ENCODE measurements at places on chromosomes 2 and 18.

- no peak for DNase-seq
Observed at GRCh38 chr2:222883420-222883819, 22.6 kb downstream of the ACSL3 start.

DNA sequence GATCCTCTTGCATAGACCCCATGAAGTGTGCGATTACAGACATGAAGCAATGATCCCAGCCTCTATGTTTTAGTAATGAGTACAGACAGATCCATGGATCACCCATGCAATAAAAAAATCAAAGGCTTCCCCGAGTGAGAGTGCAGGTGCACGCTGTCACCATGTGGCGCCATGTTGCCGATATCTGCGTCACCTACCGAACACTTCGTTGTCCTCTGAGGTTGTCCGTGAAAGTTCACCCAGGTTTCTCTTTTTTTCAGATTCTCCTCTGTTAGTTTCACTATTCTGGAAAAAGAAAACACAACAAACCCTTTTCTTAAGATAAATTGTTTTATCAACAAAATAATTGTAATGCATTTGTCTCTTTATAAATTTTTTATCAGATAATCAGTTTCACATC, 66.5 kb downstream of the MBP start:
- no peak for DNase-seq

DNA sequence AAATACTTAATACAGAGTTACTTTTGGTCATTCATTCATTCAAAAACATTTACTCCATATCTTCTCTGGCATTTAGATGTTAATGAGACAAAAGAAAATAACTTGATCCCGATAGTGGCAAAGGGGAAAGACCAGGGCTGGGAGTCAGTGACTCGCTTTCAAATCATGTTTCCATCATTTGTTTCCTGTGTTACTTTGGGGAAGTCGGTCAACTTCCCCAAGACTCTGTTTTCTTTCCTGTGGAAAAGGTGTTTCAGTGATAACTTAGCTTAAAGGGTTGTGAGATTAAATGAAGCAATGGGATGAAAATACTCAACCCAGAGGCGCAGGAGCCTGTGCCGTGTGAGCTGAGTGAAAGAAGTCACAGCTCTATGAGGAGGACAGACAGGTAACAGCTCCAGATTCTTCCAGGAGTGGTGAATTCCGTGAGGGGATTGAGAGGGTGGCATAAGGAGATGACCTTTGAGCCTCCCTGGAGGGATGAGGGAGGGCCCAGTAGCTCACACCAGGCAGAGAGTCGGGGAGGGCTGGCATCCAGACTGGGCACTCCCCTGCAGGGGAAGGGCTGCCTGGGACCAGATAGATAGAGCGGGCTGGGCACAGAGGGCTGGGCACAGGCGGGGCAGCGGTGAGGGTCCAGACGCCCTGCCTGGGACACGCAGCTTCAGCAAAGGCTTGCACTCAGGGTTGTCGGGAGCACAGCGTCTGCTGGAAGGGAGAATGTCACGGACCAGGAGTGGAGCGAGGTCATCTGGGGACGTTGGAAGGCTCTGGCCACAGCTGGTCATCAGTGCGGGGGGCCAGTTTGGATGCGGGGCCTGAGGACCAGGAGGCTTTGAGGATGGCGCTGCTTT, 70.1 kb downstream of the TSHZ1 start:
- DNase-seq: no peak

DNA sequence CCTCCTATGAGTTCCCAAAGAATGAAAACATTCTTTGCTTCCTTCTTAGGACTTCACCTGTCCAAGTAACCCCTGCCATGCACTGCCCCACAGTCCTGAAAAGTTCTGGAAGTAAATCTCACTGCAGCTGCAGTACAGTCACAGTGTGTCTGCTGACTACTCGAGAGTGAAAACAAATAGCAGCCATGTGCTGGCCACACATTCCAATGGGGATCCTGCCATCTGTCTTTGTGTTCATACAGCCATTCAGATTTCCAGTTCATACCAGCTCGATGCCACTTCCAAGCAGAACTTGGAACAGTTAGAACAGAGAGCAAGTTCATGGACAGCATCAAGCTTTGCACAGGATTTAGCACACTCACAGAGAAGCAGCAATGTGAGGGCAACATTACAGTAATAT, 629.9 kb upstream of the ACVR2A start:
- DNase-seq: no peak

DNA sequence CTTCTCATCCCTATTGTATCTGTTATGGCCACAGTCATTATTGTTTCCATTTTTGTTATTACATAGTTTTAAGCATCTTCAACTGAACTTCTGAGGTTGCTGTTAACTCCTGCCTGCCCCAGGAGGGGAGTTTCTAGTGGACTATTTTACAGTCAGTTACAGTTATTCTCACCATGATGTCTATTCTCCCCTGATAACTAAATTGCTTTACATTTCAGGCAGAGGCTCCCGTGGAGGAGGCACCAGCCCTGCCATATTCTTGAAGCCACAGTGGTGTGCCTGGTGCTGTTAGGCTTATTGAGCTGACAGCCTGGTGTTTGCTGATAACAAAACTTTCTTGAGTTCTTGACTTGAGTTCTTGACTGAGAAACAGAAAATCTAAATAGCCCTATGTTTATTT, 256.4 kb downstream of the TFCP2L1 start:
- no peak for DNase-seq

GRCh38 chr2:198774576-198774975, 683.2 kb downstream of the SATB2 start:
- no peak for DNase-seq

- DNase-seq: no peak
Observed at GRCh38 chr2:143140864-143141661, 11.8 kb downstream of the ARHGAP15 start.

GRCh38 chr2:150007815-150008430, 420.3 kb upstream of the MMADHC start:
- DNase-seq: no peak

DNA sequence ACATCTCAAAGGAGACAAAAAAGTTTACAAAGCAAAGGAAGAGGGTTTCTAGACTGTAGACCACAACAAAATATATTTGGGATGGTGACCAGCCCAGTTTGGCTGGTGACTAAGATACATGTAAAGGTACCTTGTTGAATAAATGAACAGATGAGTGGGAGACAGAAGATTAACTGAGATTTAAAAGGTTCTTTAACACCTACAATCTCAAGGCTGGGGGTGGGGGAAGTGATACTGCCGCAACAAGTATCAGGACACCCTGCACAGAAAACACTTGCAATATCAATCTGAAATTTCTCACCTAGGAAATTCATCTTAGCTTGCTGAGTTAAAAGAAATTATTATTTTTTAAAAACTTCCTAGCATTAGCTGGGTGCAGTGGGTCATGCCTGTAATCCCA, 8.3 kb downstream of the RNF149 start:
- no peak for DNase-seq

DNA sequence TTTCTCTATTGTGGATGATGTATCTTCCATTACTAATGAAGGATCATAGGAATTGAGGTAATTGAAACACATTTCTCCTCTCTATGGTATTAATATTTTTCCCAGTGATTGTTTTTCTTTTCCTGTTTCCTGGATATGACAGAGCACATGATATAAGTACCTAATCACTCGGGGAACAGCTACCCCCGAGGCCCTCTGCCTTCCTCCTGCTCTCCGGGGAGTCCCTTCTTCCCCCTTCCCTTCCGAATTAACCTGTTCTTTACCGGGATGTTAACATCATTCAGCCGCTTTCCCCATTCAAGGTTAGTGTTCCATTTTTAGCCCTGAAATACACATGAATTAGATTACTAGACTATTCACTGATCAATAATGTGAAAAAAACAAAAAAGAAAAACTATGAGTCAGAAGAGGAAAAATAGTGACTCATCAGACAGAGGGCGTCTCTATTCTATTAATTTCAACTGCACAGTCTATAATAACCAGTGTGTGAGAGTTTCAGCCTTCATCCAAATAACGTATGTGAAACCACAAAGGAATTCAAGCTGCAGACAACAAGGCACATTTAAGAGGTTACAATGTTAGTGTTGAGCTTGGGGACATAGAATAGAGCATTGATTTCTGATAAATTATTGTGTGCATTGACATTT, 450.8 kb downstream of the DLGAP1 start:
- no peak for DNase-seq

- no peak for DNase-seq
Observed at GRCh38 chr2:163551616-163552373, 184.0 kb downstream of the FIGN start.

DNA sequence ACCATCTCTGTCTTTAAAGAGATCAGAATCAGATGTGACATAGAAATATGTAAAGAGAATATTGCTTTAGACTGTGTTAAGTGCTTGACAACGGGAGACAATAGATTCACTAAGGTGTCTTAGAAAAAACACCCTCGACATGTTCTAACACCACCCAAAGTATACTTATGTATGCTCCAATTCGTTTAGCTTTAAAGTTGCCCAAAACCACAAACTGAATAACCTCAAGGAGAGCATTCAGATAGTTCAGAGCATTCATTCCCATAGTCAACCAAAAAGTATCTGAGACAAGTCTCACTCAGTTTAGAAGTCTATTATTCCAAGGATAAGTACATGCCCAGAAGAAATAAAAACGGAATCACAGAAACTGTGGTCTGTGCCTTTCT, 96.4 kb downstream of the KYNU start:
- no peak for DNase-seq

DNA sequence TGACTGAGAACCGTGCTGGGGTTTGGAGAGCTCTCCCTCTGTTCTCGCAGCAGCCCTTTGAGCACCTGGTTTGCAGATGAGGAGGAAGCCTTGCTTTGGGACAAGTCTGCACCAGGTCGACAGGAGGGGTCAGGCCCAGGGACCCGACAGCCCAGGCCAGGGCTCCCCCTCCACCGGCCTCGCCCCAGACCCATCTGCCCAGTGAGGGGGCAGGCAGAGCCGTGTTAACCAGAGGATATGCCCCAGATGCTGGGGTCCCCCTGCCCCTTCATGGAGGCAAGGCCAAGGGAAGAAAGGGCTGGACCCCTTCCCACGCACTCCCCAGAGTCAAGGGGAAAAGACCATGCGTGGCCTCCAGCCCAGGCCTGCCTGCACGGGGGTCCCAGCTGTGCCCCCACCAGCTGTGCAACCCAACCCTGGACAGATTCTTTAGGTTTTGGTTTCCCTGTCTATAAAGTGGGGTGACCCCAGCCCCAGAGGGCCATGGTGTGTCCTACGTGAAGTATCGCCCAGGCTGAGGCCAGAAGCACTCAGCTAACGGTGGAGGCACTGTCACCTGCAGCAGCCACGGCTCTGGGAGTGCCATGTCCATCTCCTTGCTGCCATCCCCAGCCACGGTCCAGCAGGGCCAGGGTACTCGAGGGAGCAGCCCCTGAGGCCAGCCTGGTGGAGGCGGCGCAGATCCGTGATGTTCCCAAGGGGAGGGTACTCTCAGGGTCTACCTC, 4.8 kb upstream of the SNED1 start:
- no peak for DNase-seq

- no peak for DNase-seq
Observed at GRCh38 chr2:152166633-152167032, 8.9 kb downstream of the STAM2 start.

DNA sequence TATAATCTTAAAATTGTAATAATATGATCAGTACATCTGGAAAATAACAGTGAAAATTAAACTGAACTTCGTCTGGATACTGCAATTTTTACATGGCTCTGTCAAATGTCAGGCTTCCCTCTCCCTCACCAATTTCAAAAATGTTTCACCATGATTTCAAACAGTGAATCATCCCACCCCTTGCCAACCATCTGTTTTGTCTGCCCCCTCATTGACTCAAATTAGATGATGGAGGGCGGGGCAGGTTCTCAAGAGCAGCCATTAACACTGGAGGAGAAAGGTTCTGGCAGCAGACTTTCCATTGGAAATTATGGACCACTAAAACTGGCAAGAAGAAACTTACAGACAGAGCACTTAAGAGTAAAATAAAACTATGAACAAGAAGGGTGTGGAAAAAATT, 1195.7 kb upstream of the ZEB2 start:
- DNase-seq: no peak

DNA sequence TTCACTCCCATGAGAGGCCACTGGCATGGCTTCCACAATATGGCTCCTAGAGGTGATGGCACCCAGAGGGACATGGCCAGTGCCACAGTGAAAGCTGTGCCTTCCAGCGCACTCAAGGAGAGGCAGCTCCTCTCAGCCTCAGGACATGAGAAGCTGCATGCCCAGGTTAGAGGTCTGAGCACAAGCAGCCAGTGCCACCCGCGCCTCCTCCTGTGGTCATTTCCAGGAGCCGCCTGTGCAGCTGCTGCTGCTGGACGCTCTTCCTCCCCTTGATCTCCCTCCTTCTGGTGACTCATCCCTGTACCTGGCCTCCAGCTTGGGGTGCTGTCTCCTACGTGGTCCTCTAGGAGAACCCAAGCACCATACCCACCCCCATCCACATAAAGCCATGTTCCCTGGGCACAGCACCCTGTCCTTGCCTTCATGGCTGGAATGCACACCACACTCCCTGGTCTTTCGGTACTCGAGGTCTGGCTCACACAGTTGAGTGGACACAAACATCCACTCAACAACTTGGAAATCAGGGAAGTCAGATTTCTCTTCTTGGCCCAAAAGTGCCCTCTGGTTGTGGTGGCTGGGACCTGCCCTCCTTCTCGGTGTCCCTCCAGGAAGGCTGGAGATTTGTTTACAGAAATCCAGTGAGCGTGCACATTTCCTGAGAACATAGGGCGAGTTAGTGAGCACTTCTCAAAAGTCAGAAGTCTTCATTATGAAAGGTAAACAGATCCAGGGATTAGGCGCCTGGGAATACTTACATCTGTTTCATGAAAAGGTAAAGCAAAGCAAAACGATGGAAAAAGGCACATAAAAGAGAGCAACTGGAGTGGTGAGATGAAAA, 96.7 kb downstream of the EIPR1 start:
- DNase-seq: no peak

GRCh38 chr2:27583390-27583915, 611 bp downstream of the ZNF512 start:
- no peak for DNase-seq

GRCh38 chr2:28545590-28546200, 49.8 kb downstream of the PLB1 start:
- no peak for DNase-seq

GRCh38 chr2:134217924-134218323, 35.9 kb upstream of the MGAT5 start:
- DNase-seq: no peak

GRCh38 chr2:197927994-197928393, 123.6 kb downstream of the PLCL1 start:
- DNase-seq: no peak

GRCh38 chr2:11904941-11905340, 158.5 kb downstream of the LPIN1 start:
- no peak for DNase-seq

DNA sequence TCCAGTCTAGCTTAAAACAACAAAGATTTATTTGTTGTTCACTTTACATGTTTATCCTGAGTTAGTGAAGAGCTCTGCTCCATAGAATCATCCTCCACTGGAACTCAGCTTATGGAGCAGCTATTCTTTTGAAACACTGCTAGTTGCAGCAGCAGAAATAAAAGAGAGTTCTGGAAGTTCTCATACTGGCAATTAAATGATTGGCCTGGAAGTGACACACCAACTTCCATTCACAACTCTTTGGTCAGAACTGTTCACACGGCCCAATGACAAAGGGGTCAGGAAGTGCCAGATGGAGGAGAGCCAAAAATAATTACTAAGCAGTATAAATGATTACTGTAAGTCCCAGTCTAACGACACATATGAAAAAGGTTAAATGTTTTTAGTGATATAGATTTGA, 39.1 kb downstream of the FBXO11 start:
- DNase-seq: no peak

GRCh38 chr18:75635096-75635495, 207.6 kb upstream of the SMIM21 start:
- no peak for DNase-seq

All from hypothalamus (tissue), 51 donors.